Fibroblast of skin of right quadriceps (primary cell): ENCODE measurements at places on chromosomes 7 and 10.
A peak's percentile ranks its signal among the peaks of the same experiment; 100 is the strongest.

- DNase-seq, result peak; percentile 13
Measured at GRCh38 chr10:90779548-90779947, 78.3 kb downstream of the HTR7 start.

DNA sequence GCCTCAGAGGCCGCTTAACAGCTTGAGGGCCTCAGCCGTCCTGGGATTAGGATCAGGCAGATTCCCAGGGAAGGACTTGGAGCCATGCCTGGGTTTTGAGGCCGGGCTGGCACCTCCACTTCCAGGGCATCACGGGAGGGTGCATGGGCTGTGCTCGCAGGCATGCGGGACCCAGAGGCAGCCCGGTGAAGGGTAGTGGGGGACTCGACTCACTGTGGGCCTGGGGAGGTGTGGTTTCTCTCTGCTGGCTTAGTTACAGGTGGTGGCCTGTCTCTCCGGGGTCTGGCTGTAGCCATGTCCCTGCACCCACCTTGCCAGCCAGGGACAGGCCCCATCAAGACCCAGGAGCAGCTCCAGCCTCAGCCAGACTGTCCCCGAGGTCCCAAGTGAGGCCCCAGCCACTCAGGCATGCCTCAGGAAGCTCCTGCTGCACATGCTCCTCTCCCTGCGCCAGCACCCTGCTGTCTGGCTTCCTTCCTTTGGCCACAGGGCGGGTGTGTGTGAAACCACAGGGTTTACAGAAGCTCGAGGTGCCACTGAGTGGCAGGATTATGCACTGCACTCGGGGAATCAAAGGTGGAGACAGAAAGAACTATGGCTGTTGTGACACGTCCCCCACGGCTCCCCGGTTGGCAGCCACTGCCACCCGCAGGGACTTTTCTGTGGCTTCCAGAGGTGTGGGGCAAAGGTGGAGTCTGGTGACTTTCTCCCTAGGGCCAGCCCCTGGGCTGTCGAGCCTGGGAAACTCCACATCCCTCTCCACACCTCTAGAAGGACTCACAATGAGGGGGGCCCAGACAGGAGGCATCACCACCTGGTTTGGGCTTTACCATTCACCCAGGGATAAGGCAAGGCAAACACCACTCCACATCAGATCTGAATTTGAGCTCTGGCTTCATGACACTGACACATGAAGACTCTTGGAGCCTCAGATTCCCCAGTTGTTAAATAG lies 19.7 kb downstream of the GOLGA7B start:
- peak; percentile 80 for DNase-seq

GRCh38 chr10:4082861-4083260 lies 297.9 kb upstream of the KLF6 start:
- DNase-seq, result peak; percentile 63

DNA sequence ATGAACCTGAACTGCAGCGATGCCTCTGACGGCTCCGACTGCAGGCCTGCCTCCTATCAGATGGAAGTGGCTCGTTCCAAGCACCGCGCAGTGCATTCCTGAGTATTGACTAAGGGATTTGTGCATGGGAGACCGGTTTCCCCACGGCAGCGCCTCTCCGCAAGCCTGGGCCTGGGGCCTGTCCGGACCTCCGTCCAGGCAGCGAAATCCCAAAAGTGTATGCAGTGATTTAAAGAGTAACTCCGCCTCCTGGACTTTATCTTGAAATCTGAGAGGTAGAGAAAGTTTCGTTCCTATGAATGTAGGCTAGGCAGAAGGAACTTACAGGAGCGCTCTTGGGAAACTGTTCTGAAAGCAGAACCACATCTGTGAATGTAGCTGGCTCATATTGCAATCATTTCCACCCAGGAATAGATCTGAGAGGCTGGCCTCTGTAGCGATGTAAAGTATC lies 106.2 kb upstream of the CELF2 start:
- DNase-seq, result peak; percentile 96

GRCh38 chr10:117148284-117148683 lies 10.2 kb upstream of the VAX1 start:
- DNase-seq, result no peak

GRCh38 chr10:86062647-86063145 lies 303.9 kb downstream of the GRID1 start:
- no peak for DNase-seq

DNA sequence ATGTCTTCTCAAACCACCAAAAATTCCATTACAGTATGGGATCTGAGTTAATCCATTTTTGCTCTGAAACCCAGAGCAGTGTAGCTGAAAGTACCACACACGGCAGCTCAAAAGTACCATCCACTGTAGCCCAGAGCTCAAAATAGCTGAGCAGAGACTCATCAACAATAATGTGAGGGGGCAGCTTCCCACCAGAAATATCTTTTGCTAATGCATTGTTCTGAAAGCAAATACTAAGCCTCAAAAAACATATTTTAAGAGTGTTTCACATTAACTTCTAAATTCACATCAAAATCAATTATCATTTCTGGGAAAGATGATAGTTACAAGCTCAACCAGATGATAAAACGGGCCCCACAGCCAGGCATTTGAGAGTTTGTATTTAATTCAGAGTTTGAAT lies 73.7 kb downstream of the ABLIM1 start:
- peak; percentile 57 for DNase-seq

- DNase-seq, result no peak
Measured at GRCh38 chr7:75957021-75957736, 37.2 kb downstream of the TMEM120A start.

DNA sequence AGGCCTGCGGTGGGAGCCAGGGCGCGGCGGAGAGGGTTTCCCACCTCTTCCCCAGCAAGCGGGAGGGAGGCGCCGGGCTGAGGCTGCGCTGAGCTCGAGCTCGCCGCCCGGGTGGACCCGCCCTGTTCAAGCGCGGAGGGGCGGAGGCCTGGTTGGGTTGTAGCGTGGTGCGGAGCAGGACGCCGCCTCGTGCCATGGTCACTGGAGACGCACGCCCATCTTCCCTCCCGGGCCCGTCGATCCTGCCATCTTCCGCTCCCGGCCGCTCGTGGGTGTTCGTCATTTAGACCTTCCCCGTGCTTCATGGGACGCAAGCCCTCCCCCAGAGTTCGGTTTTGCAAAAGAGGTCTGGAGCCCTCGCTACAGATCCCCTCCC lies 9.3 kb upstream of the EN2 start:
- DNase-seq, result no peak

DNA sequence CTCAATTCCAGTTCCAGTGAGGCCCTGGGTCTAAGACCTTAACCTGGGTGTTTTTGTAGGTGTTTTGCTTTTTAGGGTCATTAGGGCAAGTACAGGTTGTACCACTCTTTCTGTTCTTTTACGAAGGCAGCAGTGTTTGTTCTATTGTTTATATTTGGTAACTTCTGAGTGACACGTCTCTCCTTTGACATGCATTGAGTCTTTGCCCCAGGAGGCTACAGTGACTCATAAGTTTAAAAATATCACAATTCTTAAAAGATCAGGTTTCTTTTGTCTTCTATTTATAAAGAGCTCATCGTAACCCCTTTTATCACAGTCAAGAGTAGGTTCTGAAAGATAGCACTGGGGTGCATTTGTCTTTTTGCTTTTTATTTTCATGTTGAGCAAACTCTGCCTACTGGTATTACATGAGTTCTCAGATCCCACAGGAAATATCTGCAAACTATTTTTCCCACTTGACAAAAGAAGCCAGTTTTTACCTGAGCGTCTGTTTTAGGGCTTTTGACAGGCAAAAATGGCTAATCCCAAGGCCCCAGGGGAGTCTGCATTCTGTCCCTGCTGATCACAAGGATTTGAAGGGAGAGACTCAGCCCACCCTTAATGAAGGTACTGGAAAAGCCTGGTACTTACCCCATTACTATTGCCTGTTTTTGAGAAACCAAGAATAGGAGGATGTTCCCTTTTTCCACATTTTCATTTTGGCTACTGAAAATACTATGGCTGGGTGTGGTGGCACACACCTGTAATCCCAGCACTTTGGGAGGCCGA lies 7.9 kb downstream of the NUDT13 start:
- peak; percentile 39 for DNase-seq

GRCh38 chr7:158343936-158344455 lies 243.6 kb downstream of the PTPRN2 start:
- DNase-seq, result no peak

DNA sequence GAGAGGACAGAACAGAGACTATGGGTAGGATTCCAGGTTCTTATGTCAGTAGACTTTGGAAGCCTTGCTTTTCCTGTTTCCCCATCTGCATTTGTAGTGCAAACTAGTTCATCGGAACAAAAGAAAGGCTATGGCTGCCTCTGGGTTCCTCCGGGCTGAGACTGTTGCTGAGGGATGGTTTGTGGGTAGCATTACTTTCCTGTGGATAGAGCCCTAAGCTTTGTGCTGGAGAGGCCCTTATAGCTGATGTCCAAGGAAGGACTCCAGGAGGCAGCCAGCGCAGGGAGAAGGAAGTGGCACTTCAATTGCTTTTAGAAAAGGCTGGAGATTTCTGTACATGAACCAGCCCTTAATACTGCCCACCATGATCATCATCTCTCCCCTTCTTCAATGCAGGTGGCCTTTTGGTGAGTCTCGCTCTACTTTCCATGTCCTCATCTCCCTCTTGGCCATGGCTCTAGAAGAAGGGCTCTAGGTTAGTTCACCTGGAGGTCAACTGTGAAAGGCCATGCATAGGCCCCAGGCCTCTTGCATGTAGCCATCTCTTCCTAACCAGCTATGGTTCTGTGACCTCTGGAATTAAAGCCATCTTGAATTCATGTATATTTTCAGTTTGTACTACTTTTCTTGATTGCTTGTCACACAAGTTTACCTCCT lies 15.4 kb downstream of the MXI1 start:
- DNase-seq, result no peak

DNA sequence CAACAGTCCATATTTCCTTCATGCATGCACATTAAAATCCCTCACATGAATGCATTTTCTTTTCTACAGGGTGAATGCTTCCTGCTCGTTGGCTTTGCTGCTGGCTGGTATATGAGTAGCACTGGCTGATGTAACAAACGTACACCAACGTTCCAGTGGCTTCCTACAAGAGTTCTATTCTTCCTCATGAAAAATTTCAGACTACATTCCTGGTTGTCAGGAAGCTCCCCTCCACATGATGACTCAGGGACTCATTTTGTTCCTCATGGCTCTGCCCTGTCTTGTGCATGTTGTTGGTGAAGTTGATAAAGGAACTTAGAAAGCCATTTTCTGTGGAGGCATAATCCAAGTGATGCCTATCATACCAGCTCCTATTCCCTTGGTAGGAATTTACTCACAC lies 470.7 kb upstream of the KLF6 start:
- DNase-seq, result no peak
